AG04450 (cell line): ENCODE measurements at places on chromosomes 16 and 17.

GRCh38 chr17:62870030-62870541 is 62.0 kb upstream of the MARCHF10 start:
- no peak for DNase-seq

- DNase-seq: no peak
Measured at GRCh38 chr16:28542646-28543045, 3.9 kb upstream of the NUPR1 start.

DNA sequence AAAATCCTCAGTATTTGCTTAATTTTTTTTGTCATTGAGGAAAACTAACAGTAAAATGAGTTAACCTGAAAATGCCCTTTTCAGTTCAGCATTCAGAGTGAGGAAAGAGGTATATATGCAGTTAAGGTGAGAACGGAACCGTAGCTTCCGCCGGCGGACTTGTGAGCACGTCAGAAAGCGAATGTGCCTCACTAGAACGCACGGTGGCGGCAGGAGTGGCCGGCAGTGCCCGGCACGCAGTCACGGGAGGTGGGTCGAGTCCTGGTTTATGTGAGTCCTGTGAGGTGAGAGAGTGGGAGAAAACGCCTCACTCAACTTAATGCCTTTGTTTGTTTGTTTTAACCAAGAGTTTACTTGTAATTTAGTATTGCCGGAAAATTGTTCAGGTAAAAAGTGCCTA is 6.1 kb downstream of the SEC14L1 start:
- DNase-seq: no peak

GRCh38 chr16:1036166-1036565 is 36.4 kb upstream of the SSTR5 start:
- no peak for DNase-seq

GRCh38 chr17:69762359-69762758 is 312.7 kb upstream of the KCNJ16 start:
- DNase-seq: no peak

DNA sequence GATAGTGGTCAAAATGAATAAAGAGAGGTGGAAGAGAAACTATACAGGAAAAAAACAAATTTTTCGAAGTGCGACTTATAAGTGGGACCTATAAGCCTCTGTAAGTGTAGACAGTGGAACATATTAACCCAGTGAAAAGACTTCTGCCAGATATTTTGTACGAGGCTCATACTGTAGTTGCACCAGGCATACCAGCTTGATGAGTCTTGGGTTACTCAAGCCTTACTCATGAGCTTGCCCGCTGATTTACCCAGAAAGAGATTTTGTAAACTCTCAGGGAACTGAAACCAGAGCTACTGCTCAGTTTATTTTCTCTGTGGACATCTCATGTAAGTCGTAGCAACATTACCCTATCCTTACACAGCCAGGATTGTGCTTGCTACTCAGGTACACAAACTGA is 708.0 kb upstream of the SOX9 start:
- peak; percentile 94 for DNase-seq

- no peak for DNase-seq
Measured at GRCh38 chr16:4909825-4910224, 27.1 kb downstream of the PPL start.

DNA sequence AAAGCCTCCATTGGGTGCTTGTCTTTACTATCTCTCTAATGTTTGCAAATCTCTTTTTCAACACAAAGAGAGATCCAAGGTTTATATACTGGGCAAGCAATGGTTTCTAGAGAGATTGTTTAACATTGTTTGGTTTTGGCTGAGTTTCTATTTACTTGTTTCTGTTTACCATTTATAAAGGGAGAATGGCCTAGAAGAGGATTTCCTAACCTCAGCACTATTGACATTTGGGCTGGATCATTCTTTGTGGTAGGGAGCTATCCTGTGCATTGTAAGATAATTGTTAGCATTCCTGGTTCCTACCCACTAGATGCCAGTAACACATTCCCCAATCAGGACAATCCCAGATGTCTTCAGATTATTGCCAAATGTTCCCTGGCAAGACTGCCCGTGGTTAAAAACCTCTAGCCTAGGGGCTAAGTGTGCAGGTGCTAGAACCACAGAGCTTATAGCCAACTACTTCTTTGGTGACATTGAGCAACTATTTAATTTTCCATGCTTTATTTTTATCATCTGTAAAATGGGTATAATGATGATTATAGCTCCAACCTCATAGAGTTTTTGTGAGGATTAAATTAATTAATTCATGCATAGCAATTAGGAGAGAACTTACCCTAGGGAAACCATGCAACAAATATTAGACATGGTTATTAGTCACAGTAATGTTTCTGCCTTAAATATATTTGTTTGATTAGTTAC is 413.9 kb upstream of the MAF start:
- DNase-seq: no peak

- no peak for DNase-seq
Measured at GRCh38 chr17:75902406-75902805, 2.3 kb downstream of the MRPL38 start.

DNA sequence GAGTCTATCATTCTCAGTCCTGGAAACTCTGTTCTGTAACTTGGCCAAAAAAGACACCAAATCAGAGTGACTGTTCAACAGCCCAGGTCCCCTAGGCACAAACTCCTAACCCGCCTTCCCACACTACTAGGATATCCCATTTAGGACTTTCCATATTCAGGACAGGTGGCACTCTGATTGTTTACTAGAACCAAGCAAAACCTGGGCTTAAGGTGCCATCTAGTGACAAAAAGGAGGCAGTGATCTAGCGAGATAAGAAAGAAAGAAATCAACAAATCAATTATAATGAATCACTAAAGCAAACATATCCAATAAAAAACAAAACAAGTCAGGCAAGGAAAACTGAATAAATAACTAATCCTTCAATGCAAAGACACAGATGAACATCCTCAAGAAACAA is 203.9 kb downstream of the CEP112 start:
- DNase-seq: peak; percentile 7

- no peak for DNase-seq
Measured at GRCh38 chr17:49989518-49989880, 5.5 kb downstream of the DLX3 start.

DNA sequence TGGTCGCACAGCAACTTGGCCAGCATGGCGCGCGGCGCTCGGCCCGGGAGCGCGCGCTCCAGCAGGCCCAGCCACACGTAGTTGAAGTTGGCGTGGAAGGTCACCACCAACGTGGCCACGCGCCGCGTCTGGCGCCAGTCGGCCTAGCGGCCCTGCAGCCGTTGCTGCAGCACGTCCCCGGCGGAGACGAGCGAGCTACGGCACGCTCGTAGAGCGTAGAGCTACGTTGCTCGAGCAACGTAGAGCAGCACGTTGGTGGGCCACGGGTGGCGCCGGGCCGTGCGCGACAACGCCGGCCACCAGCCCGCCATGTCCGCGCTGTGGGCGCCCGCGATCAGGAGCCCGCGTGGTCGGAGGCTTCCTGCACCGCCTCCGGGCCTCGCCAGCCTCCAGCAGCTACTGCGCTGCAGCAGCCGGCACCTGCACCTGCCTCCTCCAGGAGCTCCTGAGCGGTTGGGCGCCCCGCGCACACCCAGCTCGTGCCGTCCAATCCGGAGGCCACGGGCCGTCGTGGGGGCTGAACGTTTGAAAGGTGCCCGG is 13.4 kb upstream of the SULT1A1 start:
- DNase-seq: no peak

DNA sequence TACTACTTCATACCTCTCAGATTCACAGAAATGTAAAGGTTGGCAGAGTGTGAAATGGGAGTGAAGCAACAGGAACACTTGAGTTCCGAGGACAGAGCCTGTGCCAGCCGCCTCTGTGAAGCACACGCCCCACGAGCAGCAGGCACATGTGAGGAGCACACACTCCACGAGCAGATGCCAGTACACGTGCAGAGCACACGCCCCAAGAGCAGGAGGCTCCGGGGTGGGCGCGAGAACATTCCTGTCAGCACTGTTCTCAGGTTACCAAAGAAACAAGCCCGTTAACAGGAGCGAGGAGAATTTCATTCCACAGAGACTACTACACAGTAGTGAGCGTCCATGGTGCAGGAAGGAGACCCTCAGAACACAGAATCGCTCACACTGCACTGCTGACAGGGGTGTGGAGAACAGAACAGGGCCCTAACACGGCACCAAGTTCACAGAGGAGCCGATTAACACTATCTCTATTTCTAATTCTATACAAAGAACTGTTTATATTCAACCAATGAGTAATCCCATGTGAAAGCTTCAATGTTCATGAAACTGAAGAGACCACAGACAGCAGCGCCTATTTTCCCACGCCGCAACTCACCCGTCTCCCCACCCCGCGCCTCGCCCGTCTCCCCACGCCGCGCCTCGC is 40.1 kb downstream of the KLHDC4 start:
- no peak for DNase-seq

- DNase-seq: no peak
Measured at GRCh38 chr17:80938556-80938955, 53.1 kb upstream of the CHMP6 start.

GRCh38 chr16:70470927-70471341 is 16.5 kb downstream of the FCSK start:
- DNase-seq: no peak

- peak; percentile 34 for DNase-seq
Measured at GRCh38 chr16:83187405-83187804, 560.6 kb downstream of the CDH13 start.

GRCh38 chr16:86671486-86672178 is 93.3 kb downstream of the FOXL1 start:
- no peak for DNase-seq

DNA sequence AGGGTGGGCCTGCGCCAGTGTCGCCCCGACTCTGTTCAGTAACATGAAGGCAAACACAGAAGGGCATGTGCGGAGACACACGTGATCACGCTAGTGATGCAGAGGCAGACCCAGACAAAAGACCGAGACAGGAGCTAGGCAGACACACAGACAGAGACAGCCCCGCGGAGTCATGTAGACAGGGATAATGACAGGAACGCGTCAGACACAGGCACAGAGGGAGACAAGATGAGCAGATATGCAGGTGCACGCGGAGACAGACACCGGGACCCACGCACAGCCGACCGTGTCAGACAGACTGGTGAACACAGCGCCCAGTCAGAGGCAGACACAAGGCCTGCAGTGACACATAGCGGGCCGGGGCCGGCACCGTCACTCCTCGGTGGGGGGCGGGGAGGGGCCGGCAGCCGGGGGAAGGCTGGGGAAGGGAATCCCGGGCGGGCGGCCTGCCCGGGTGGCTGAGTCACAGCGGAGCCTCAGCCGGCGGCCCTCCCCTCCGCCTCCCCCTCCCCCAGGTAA is 7.4 kb downstream of the KDM6B start:
- peak; percentile 55 for DNase-seq

- DNase-seq: no peak
Measured at GRCh38 chr16:56534847-56535383, 15.1 kb upstream of the BBS2 start.

- DNase-seq: no peak
Measured at GRCh38 chr17:56434610-56435009, 158.9 kb upstream of the NOG start.

DNA sequence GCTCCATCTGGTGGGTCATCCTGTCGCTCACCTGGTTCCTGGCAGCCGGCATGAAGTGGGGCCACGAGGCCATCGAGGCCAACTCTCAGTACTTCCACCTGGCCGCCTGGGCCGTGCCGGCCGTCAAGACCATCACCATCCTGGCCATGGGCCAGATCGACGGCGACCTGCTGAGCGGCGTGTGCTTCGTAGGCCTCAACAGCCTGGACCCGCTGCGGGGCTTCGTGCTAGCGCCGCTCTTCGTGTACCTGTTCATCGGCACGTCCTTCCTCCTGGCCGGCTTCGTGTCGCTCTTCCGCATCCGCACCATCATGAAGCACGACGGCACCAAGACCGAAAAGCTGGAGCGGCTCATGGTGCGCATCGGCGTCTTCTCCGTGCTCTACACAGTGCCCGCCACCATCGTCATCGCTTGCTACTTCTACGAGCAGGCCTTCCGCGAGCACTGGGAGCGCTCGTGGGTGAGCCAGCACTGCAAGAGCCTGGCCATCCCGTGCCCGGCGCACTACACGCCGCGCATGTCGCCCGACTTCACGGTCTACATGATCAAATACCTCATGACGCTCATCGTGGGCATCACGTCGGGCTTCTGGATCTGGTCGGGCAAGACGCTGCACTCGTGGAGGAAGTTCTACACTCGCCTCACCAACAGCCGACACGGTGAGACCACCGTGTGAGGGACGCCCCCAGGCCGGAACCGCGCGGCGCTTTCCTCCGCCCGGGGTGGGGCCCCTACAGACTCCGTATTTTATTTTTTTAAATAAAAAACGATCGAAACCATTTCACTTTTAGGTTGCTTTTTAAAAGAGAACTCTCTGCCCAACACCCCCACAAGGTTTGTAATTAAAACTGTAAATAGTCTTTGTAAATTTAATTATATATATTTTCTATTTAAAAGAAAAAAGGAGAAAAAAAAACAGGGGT is 1.7 kb downstream of the FZD2 start:
- DNase-seq: no peak

DNA sequence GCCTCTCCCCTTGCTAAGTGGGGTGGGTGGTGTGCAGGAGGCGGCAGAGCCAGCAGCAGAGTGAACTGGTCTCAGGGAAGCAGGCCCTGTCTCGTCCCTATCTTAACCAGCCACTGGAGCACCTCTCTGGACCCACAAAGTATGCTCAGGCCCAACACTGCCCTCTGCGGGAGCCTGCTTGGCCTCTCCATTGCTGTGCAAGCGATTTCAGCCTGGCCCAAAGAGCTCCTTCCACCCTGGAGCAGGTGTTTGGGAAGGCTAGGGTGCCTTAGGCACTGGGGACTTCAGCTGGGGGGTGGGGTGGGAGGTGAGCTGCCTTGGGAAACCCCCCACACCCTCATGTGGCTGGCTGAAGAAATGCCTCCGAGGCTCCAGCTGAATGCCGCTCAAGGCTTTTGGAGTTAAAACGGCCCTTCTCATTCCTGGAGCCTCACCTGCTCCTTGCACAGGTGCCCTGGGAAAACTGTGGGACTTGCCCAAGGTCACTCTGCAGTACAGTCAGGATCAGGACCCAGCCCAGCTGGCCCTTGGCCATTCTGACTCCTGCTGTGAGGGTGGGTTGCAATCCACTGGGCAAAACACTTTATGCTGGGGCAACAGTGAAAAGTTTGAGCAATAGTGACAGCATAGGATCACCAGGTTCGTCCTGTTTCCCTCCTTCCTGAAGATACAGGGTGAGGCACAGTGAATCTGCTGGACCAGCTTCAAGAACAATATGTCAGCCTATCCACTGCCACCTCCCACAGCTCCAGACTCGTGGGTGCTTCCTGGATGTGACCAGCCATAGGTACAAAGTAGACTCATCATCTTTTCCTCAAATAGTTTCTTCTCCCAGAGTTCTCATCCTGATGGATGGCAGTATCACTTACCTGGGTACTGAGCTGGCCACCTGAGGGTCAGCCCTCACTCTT is 5.9 kb upstream of the UBE2O start:
- no peak for DNase-seq

DNA sequence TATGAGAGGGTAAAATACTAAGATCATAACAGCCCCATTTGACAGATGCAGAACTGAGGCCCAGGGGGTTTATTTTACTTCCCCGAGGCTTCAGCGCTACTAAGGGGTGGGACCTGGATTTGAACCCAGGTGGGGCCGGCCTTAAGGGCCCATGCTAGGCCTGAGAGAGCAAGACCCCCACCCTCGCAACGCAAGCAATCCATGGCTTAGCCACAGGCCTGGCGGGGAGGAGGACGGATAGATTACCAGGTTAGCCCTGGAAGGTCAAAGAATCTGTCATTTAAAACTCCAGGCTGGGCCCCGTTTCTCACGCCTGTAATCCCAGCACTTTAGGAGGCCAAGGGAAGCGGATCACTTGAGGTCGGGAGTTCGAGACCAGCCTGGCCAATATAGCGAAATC is 1.9 kb upstream of the CDH3 start:
- DNase-seq: no peak
